T-helper 17 cell (primary cell): ENCODE measurements at places on chromosomes 6 and 20.

DNA sequence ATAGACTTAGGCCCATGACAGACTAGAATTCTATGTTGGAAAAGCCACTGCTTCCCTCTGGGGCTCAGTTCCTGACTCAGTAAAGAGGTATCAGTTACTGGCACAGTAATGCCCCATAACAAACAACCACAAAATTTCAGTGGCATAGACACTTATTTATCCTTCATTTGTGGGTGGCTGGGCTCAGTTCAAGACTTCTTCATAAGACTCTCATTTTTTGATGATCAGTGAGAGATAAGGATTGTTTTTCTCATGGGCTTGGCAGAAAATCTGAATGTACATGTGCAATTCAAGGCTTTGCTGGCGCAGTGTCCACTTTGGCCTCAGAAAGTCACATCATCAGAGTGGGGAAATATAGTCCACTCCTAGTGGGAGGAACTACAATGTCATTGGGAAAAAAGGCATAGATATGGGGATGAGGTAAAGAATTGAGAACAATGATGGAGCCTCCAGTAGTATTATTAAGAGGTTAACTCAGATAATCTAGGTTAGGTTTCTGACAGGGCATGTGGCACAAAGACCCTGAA lies 384.6 kb upstream of the FLRT3 start:
- DNase-seq = no peak

GRCh38 chr6:38453861-38454260 lies 185.9 kb downstream of the BTBD9 start:
- no peak for DNase-seq

GRCh38 chr6:107543088-107543487 lies 53.2 kb downstream of the SOBP start:
- no peak for DNase-seq

DNA sequence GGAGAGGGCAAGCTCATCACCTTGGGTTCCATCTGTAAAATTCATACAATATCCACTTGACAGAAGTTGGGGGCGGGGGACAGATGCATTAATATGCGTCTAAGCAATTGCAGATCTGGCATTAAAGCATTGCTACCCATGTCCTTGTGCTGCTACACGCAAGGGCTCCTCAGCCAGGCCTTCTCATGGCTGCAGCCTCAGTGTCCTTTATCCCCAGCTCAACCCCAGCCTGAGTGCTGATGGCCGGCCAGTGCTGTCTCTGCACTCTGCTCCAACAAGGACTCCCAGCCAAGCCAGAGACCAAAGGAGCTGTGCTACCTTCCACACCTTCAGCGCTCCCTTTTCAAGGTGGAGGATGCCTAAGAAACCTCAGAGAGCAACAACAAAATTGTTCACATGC lies 188.5 kb upstream of the STXBP5 start:
- no peak for DNase-seq

DNA sequence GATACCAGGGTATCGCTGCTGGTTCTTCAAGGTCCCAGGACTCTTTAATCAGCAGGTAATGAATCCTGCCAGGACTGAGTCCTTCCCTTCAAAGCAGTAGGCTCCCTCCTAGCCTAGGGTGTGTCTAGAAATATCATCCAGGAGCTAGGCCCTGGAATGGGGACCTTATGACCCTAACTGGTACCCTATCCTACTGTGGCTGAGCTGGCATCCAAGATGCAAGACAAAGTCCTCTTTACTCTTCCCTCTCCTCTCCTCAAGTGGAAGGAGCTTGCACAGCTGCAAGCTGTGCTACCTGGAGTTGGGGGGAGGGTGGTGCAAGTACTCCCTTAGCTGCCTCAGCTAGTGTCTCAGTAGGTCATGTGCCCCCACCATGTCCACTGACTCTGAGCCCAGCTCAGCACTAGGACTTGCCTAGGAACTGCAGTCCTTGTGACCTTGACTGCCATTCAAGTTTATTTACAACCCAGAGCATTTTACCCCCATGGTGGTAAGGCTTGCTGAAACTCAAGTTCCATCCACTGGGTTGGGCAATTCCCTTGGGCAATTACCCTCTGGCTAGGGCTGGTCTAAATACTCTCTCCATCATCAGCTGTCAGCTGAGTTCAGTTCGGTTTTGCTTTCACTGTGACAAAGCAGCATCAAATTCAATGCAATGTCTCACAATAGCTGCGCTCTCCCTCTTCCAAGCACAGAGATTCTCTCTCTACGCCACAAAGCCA lies 48.4 kb upstream of the TOP1 start:
- no peak for DNase-seq

DNA sequence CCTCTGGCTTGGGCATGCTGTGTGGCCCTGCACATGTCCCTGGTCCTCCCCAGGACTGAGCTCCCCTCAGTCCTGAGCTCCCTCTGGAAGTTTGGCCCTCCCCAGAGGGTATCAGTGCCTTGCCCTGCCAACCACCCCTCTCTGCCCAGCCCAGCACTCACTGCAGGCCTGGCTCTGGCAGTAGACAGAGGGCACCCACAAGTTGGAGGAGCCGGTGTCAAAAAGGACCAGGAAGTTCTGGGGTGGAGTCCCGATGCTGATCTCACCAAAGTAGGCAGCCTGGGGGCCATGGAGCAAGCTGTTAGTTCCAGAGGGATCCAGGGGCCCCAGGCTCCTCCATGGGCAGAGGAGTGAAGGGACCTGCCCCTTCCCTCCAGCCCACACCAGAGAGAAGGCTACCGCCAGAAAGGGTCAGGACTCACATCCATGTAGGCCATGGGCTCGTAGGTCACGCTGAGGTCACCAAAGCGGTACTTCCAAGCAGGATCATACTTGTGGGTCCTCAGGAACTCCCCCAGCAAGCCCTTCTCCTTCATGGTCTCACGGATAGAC lies 2.9 kb downstream of the PGC start:
- no peak for DNase-seq

- DNase-seq = no peak
Measured at GRCh38 chr6:52394251-52394666, 25.9 kb upstream of the EFHC1 start.

- DNase-seq = no peak
Measured at GRCh38 chr20:46559001-46559400, 8.5 kb upstream of the OCSTAMP start.
